ENCODE measurements at places on chromosomes 3 and 15. TPM values are rescaled to one million over a fixed set of nuclear protein-coding genes. Genes with fewer than 3 reads are reported as not detected.

- DNase-seq: no peak
Measured at GRCh38 chr3:62225051-62225450, 148.3 kb downstream of the FEZF2 start.

The STRIT1 gene
- not detected for total RNA-seq

- DNase-seq: no peak
Measured at GRCh38 chr3:154314152-154314551, 10.1 kb downstream of the DHX36 start.

The IMPG2 gene
- total RNA-seq: 0.24 TPM

Data from thyroid gland (tissue), 4 donors.